ENCODE measurements at places on chromosomes 6 and 20. TPM values are rescaled to one million over a fixed set of nuclear protein-coding genes. Genes with fewer than 3 reads are reported as not detected.

The GNRH2 gene
- polyA plus RNA-seq, result 1.9 TPM

The BTNL2 gene
- polyA plus RNA-seq, result not detected

The TAAR6 gene
- not detected for polyA plus RNA-seq

The SLC12A5 gene
- polyA plus RNA-seq, result 53.1 TPM

The SYNGAP1 gene
- 5.9 TPM for polyA plus RNA-seq

The FHL5 gene
- polyA plus RNA-seq, result not detected
